Ascending aorta (tissue), 2 donors: ENCODE measurements at places on chromosomes 4 and X.

- no peak for DNase-seq
Observed at GRCh38 chrX:30156009-30156408, 59.4 kb upstream of the MAGEB2 start.

GRCh38 chrX:12497832-12498591 lies 293.2 kb upstream of the PRPS2 start:
- DNase-seq = no peak

DNA sequence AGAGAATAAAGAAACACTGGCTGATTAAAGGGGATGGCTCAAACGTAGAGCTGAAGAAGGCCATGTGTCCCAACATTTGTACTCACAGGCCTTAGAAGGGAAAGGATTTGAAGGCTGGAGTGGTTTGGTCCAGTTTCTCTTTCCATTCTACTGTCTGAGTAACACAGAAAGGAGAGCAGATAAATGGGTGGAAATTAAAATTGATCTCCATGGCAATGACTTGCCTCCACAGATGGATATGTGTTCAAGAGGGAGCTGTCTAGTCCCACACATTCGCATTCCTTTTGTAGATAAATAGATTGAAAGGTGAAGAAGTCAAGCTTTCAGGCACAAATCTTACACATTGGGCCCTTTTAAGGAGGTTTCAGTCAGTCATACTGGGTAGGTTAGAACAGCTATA lies 74.6 kb downstream of the DOCK11 start:
- no peak for DNase-seq

- no peak for DNase-seq
Observed at GRCh38 chr4:144353292-144353691, 212.8 kb upstream of the GYPA start.

DNA sequence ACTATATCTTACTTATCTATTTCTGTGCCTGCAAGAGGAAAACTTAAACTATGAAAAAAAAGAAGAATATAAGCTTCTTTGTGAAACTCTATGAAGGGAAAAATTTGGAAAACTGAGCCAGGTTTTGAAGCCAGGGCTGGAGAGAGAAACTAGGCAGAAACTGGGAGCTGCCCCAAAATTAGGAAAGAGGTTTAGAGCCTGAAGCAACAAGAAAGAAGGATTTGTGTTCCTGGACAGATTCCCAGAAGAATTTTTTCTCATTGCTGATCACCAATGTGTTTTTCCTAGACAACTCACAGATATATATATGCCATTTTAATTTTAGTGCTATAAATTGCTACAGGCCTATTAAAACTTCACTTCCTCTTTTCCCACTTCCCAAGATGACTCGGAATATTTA lies 245.0 kb upstream of the GEMIN8 start:
- no peak for DNase-seq

DNA sequence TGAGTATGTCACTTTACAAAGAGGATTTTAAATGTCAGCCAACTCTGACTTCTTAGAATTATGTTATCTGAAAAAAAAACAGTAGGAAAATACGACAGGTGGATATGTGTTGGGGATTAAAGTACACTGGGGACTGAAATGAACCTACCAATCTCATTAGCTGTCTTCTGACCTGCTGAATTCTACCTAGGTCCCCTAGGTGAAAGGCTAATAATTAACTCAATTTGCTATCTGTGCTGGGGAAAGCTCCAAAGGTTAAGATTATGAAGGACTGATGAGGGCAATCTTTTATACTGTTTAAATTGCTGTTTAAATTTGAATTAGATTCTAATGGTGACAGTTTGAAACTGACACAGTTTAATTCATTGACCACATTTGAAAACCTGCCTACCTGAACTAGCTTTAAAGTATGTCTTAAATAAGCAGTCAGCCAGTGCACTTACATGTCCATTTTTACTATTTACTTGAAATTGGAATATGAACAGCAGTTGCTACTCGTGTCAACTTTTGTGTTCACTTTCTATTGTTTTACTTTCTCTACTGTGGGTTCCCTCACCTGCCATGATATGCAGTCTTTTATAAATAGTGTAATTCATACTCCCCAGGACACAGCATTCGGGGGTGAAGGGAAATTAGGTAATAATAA lies 977.3 kb downstream of the C4orf33 start:
- no peak for DNase-seq

DNA sequence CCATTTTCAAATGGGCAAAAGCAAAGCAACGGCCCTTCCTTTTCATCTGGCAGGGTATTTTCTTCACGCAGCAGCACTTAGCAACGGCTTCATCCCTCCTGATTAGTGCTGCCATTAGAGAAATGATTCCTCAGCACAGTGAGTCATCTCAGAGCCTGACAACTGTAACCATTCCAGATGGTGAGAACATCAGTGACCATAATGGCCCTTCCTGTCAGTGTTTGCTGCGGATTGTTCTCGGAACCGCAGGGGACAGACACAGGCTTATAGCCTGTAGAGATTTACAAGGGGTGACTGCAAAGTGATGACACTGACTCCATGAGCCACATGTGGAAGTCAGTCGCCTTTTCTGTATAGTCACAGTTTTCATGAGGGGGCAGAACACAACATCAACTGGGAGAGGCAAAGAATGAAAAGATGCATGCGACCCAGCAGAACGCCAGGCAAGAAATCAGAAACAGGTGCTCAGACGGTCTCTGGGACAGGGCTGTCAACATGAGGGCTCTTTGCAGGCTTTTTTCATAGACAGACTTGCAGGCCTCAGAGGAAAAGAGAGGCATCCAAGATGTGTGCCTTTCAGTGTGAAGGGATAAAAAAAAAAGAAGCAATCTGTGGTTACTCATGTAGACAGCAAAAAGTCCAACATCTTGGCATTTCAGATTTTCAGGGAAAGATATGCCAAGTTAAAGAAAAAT lies 69.9 kb upstream of the FBXW7 start:
- no peak for DNase-seq

DNA sequence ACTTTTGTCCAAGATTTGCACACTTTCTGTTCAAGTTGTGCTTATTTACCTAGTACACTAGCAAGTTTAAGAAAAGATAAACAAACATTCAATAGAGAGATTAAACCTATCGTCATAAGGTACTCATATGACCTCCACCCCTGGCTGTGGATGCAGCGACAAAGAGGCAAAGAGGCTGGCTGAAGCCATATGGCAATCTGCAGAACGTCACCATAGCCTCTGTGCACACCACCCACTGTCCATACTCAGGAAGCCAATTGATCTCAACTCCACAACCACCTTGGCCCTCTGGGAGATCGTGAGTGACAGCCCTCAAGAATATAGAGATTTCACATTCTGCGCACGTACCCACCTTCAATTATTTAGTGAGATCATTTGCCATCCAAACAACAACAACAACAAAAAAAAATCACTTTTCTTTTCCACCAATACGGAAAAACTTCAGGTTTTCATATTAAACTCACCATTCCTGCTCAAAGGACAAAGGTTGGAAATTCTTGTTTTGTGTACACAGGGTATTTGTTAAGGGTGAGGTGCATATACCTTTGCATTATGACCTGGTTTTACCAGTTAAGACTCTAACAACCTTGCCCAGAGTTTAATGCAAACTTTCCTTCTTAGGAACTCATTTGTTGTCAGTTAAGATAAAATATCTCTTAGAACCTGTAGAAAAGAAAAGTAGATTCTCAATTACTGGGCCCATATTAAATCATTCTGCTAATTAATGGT lies 243.0 kb upstream of the FSTL5 start:
- DNase-seq = no peak

- no peak for DNase-seq
Observed at GRCh38 chr4:112645541-112646329, 8.8 kb downstream of the LARP7 start.

- DNase-seq = no peak
Observed at GRCh38 chr4:42420140-42420539, 22.9 kb downstream of the SHISA3 start.

GRCh38 chr4:130163701-130164100 lies 1067.7 kb downstream of the C4orf33 start:
- no peak for DNase-seq

GRCh38 chrX:120297923-120298322 lies 13.3 kb downstream of the TMEM255A start:
- DNase-seq = no peak

DNA sequence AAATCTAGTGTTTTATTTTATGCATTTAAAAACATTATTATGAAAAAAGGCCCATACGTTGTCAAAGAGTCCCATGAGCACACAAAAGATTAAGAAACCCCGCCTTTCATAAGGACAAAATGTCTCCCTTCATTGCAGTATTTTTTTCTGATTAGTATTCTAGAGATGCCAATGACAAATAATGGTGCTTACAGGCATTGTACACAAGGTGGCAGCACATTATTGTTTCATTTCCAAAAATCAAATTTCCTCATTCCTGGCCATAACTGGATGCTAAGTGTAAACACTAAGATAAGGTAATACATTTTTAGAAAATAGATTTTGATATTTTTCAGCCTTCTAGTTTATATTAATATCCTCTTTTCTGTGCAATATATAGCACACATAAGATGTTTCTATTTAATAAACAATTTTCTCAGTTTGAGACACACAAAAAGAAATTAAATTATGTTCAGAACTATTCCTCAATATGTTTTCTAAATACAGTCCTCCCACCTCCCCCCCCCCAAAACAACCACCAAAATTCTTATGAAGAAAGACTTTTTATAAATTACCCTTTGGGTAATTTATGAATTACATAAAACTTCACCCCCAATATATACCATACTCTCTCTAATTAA lies 47.7 kb downstream of the TIGD2 start:
- DNase-seq = no peak

- no peak for DNase-seq
Observed at GRCh38 chr4:3413675-3414420, 27.9 kb upstream of the HGFAC start.

DNA sequence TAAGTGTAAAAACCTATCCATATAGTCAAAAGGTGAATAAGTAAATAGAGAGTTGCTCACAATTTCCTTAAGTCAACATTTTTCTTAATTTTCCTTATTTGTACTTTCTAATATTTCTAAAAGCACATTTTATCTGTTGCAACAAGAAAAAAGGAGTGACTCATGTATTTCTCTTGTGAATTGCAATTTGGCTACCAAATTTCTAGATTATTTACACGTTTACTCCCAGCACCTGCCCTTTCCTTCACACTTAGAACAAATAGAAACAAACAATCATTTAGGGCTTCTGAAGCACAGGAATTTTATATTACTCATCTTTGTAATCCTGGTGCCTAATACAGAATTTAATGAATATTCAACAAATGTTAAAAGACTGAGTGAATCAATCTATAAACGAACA lies 22.2 kb downstream of the BTC start:
- no peak for DNase-seq

DNA sequence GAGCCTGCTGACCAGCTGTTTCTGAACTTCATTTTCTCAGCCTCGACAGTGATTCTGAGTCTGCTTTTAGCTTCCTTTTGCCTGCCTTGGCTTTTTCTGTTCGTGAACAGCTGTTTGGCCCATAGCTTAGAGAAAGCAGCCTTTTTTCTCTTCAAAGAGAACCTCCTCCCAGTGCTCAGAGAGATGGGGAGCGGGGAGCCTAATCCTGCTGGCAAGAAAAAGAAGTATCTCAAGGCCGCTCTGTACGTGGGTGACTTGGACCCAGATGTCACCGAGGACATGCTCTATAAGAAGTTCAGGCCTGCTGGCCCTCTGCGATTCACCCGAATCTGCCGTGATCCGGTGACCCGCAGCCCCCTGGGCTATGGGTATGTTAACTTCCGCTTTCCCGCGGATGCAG lies 756 bp downstream of the PABPC5 start:
- DNase-seq = no peak

DNA sequence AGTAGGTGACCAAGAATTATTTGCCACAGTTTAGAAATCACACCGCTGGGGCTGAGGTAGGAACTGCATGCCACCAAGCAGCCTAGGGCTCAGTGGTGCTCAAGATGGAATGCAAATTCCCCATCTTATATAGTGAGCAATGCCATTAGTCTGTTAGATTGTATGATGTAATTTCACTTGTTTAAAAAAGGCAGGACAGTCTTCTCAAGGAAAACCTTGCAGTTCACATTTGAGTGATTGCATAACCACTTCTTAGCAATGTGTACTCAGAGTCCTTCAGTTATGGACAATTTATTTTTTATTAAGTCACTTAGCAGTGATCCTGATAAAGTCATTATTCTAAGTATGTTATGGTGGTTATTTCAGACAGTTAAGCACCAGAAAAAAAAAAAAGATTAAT lies 142.9 kb upstream of the SFRP2 start:
- no peak for DNase-seq

DNA sequence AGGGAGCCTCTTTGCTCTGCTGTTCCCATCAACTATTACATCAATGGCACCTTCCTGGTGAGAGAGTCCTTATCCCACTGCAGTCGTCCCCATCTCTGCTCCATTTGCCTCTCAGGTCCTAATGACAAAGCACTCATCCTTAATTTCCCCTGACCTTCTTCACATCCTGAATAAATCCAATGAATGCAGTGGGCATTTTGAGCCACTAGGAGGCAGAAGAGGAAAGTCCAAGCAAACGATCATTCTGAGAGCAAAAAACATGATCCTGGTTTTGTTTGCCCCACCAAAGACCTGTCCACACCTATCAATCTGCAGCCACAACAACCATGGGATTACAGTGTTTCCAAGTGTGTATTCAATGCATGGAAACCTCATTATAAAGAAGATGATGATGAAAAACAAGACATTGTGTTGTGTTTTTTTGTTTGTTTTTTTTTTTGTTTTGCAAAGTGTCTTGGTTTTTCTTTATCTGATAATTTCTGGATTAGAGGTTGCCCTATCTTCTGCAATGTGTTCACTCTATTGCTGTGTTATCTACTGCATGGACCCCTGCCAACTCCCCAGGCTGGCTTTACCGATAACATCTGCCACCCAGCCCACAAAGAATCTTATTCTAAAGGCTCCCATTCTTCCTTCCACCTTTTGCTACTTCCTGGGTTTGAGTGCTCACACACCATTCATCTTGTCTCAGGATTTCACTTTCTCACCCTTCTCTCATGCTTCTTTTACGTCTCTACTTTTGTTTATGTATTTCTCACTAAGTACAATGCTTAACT lies 207.2 kb downstream of the NLGN4X start:
- no peak for DNase-seq

DNA sequence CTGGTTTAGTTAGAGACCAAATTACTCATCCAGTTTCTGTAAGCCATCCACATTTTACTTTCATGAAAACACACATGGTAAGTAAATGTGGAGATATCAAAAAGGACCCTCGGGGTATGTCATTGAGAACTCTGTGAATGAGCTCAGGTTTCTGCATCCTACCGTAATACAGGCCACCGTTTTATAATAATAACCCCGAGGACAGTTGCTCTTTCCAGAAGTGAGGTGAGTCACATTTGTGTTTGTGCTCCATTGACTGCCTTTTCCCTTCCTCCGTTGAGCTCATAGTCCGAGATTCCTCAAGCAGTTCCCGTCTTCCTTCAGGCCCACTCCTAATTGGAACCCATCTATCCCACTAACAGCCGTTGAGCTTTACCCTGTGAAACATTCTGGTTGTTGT lies 95.3 kb downstream of the GRID2 start:
- no peak for DNase-seq

DNA sequence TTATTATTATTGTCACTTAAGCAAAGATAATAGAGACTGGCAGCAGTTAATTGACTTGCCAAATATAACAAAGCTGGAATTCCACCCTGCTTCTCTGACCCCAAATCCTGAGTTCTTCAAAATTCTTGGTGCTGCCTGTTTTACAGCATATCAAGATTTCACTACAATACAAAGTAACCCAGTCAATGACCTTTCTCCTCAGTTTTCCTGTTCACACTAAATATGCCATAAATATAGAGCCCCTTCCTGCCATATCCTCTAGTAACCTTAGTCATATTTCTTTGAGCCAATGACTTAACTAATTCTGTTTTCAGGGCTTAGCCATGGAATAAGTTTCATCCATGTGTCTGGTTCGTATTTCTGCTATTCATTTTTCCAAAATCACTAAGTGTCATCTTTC lies 315.3 kb upstream of the HS3ST1 start:
- no peak for DNase-seq
